ENCODE measurements at places on chromosomes 16 and 17. TPM values are rescaled to one million over a fixed set of nuclear protein-coding genes. Genes with fewer than 3 reads are reported as not detected.

The PRRT2 gene
- total RNA-seq: 0.32 TPM

The CDK5R1 gene
- total RNA-seq: 6.1 TPM

The ABCC11 gene
- total RNA-seq: 0.06 TPM

The KCNJ16 gene
- total RNA-seq: 0.41 TPM

The AIPL1 gene
- not detected for total RNA-seq

The GRIN2A gene
- total RNA-seq: 0.01 TPM

The GAST gene
- not detected for total RNA-seq

The PITPNM3 gene
- 2.3 TPM for total RNA-seq

The CA5A gene
- total RNA-seq: not detected

The MYH2 gene
- total RNA-seq: not detected

The HOXB1 gene
- total RNA-seq: not detected

The TERB1 gene
- not detected for total RNA-seq

The PIK3R6 gene
- not detected for total RNA-seq

The IGF2BP1 gene
- total RNA-seq: 75.0 TPM

The EVPL gene
- 17.0 TPM for total RNA-seq

The TEX19 gene
- total RNA-seq: 0.49 TPM
